Large intestine (tissue), 12 donors: ENCODE measurements at places on chromosomes 4 and X. TPM values are rescaled to one million over a fixed set of nuclear protein-coding genes. Genes with fewer than 3 reads are reported as not detected.

DNA sequence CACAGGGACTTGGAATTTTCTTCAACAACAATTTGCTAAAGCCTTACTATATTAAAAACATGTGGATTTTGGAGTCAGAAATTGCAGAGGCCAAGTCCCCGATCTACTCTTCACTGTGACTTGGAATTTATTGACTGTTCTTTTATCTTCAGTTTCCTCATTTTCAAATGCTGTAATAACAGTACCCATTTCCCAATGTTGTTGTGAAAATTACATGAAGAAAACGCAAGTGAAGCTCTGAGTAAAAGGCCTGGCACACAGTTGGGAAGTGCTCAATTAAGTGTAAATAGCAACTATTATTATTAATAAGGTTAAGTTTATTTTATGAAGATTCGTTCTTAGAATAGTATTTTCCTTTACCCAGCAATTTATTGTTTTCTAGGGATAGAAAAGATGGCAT, 15.7 kb downstream of the STBD1 start:
- H3K36me3 ChIP-seq: no peaks in the 10 kb centered on the region
- no peaks in the 10 kb centered on the region for H3K27me3 ChIP-seq
- H3K27ac ChIP-seq: no peak overlapping the region
- no peak overlapping the region for H3K4me3 ChIP-seq

DNA sequence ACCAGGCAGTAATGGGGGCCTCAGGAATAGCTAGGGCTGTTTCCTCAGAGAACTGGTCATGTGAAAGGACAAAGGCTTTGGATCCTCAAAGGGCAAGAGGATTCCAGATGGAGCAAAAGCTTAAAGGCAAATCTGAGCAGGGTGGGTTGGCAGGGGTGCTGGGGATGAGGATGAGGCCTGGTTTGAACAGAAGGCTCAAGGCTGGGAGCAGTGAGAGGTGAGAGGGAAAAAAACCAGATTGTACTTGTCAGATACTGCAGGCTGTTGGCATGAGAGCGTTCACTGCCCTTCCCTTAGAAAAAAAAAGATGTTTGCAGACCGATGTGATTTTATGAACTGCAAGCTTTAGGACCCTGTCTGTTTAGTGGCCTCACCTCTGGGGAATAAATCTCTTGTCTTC, 75.3 kb upstream of the PLAC1 start:
- DNase-seq: no peak
- H3K4me3 ChIP-seq: no peak overlapping the region
- H3K4me1 ChIP-seq: peaks cover 4% of the 10 kb centered on the region
- H3K27ac ChIP-seq: no peak overlapping the region

GRCh38 chr4:182576601-182577289, 333.5 kb downstream of the TENM3 start:
- peak; percentile 57 for DNase-seq
- no peak overlapping the region for H3K4me3 ChIP-seq
- no peaks in the 10 kb centered on the region for H3K36me3 ChIP-seq

- H3K27me3 ChIP-seq: no peaks in the 10 kb centered on the region
- H3K36me3 ChIP-seq: no peaks in the 10 kb centered on the region
- H3K4me3 ChIP-seq: no peak overlapping the region
- H3K27ac ChIP-seq: no peak overlapping the region
Measured at GRCh38 chr4:154961263-154961662, 180.2 kb downstream of the RBM46 start.

The MAGEA6 gene
- not detected for polyA plus RNA-seq

DNA sequence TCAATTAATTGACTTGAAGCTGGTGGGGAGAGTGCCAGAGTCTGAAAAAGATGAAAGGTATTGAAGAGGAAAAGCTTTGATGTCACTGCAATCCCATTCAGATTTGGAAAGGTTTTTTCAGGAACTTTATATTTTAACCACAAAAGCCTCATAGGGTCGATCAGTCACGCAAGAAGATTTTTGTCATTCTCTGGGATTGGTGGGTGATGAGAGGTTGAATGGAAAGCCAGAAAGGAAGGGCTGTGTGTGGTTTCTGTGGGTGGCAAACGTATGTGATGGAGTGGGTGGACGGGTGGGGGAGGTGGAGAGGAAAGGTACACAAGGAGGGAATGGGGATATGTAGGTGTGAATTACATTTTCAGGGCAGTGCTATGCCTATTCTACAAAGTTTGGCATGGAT, 173.8 kb upstream of the SCML1 start:
- no peak overlapping the region for H3K27ac ChIP-seq
- H3K27me3 ChIP-seq: no peaks in the 10 kb centered on the region
- H3K4me1 ChIP-seq: peaks cover 12% of the 10 kb centered on the region
- no peaks in the 10 kb centered on the region for H3K36me3 ChIP-seq

- DNase-seq: no peak
- no peaks in the 10 kb centered on the region for H3K27me3 ChIP-seq
- no peaks in the 10 kb centered on the region for H3K4me1 ChIP-seq
- no peak overlapping the region for H3K27ac ChIP-seq
Measured at GRCh38 chrX:16558489-16558888, 91.5 kb upstream of the S100G start.

GRCh38 chrX:124274438-124275181, 57.9 kb upstream of the TEX13D start:
- H3K36me3 ChIP-seq: no peaks in the 10 kb centered on the region
- H3K4me3 ChIP-seq: no peak overlapping the region
- H3K27me3 ChIP-seq: no peaks in the 10 kb centered on the region
- no peak overlapping the region for H3K27ac ChIP-seq

GRCh38 chr4:182263562-182263961, 20.4 kb downstream of the TENM3 start:
- H3K27me3 ChIP-seq: no peaks in the 10 kb centered on the region
- no peak for DNase-seq
- no peaks in the 10 kb centered on the region for H3K36me3 ChIP-seq
- H3K27ac ChIP-seq: no peak overlapping the region
- no peaks in the 10 kb centered on the region for H3K4me1 ChIP-seq

GRCh38 chr4:54228056-54228527, 1.0 kb upstream of the PDGFRA start:
- peak; percentile 65 for DNase-seq
- H3K36me3 ChIP-seq: no peaks in the 10 kb centered on the region
- peaks cover 33% of the 10 kb centered on the region for H3K4me1 ChIP-seq
- peak overlapping the region; percentile 35 for H3K27ac ChIP-seq
- H3K27me3 ChIP-seq: peaks cover 99% of the 10 kb centered on the region
- peak overlapping the region; percentile 45 for H3K4me3 ChIP-seq

GRCh38 chrX:130851569-130851968, 51.4 kb downstream of the ENOX2 start:
- H3K4me3 ChIP-seq: no peak overlapping the region
- H3K36me3 ChIP-seq: no peaks in the 10 kb centered on the region
- H3K4me1 ChIP-seq: no peaks in the 10 kb centered on the region
- no peak overlapping the region for H3K27ac ChIP-seq
- no peaks in the 10 kb centered on the region for H3K27me3 ChIP-seq

GRCh38 chr4:77347351-77347966, 190.5 kb downstream of the CCNG2 start:
- H3K4me3 ChIP-seq: no peak overlapping the region
- no peaks in the 10 kb centered on the region for H3K36me3 ChIP-seq
- peaks cover 13% of the 10 kb centered on the region for H3K4me1 ChIP-seq
- DNase-seq: peak; percentile 78
- H3K27ac ChIP-seq: peak overlapping the region; percentile 74
- H3K27me3 ChIP-seq: no peaks in the 10 kb centered on the region

The SLC49A3 gene
- 4.6 TPM for polyA plus RNA-seq

The CLIC2 gene
- 6.0 TPM for polyA plus RNA-seq

The PABPC1L2B gene
- 0.04 TPM for polyA plus RNA-seq

The GATA1 gene
- polyA plus RNA-seq: 0.76 TPM

DNA sequence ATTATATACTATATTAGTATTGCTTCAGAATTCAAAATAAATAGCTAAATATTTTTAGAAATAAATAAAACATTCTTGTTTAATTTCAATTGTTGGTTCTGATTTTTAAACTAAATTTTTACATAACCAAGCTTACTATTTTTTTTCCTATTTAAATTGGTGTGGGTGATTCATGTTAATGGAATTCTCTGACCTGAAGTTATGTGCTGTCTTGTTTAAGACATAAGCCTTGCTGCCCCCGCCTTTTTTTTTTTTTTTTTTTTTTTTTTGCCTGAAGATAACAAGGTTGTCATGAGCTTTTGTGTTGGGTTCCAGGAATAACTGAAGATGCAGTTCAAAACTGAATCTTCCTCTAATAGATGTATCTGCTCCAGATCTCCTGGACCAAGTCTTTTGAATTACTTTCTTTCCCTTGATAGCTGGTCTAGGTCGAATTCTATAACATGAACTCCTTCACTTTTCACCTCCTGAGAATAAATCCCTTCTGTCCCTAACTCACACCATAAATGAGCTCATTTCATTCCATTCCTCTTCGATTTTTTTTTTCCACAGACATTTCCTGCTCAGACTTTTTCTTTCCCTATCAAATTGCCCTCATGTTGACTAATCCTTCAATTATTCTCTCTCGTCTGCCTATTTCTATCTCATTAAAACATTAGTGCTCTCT, 261.5 kb upstream of the FTHL17 start:
- peak; percentile 1 for DNase-seq
- no peaks in the 10 kb centered on the region for H3K36me3 ChIP-seq
- no peak overlapping the region for H3K27ac ChIP-seq
- H3K27me3 ChIP-seq: no peaks in the 10 kb centered on the region

DNA sequence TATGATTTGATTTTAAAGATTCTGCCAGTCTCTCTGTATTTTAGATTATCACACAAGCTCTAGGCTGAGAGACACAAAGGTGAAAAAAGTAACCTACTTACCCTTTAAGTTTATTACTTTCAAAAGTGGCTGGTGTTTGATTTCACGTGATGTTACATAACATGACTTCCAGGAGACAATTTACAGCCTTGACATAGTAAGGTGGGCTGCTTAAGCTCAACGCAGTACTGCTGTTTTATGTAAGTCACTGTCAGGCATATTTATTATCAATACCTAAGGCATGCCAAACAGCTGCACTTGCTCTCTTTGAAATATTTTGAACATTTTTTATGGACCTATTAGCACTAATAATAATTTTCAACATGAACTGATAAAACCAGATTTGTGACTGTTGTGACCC, 451.5 kb upstream of the FAM241A start:
- H3K27ac ChIP-seq: no peak overlapping the region
- no peaks in the 10 kb centered on the region for H3K27me3 ChIP-seq
- no peaks in the 10 kb centered on the region for H3K36me3 ChIP-seq
- no peaks in the 10 kb centered on the region for H3K4me1 ChIP-seq

GRCh38 chr4:114807759-114808404, 209.3 kb downstream of the UGT8 start:
- no peak overlapping the region for H3K4me3 ChIP-seq
- H3K27me3 ChIP-seq: no peaks in the 10 kb centered on the region
- H3K4me1 ChIP-seq: no peaks in the 10 kb centered on the region
- peak; percentile 11 for DNase-seq
- H3K36me3 ChIP-seq: no peaks in the 10 kb centered on the region

GRCh38 chr4:7390336-7390735, 44.4 kb downstream of the PSAPL1 start:
- DNase-seq: no peak
- H3K4me1 ChIP-seq: no peaks in the 10 kb centered on the region
- H3K27ac ChIP-seq: no peak overlapping the region
- no peak overlapping the region for H3K4me3 ChIP-seq

GRCh38 chrX:155857561-155857960, 23.6 kb upstream of the VAMP7 start:
- H3K27ac ChIP-seq: no peak overlapping the region
- H3K4me3 ChIP-seq: no peak overlapping the region
- no peaks in the 10 kb centered on the region for H3K27me3 ChIP-seq
- no peak for DNase-seq
- no peaks in the 10 kb centered on the region for H3K36me3 ChIP-seq
- no peaks in the 10 kb centered on the region for H3K4me1 ChIP-seq

The DIPK2B gene
- polyA plus RNA-seq: 6.3 TPM

The ARR3 gene
- 0.43 TPM for polyA plus RNA-seq

The PLAC1 gene
- polyA plus RNA-seq: 0.04 TPM

- H3K27me3 ChIP-seq: no peaks in the 10 kb centered on the region
- no peak overlapping the region for H3K4me3 ChIP-seq
- H3K36me3 ChIP-seq: no peaks in the 10 kb centered on the region
- DNase-seq: no peak
Measured at GRCh38 chr4:65241257-65241997, 428.9 kb downstream of the EPHA5 start.

The TKTL2 gene
- 0.01 TPM for polyA plus RNA-seq

DNA sequence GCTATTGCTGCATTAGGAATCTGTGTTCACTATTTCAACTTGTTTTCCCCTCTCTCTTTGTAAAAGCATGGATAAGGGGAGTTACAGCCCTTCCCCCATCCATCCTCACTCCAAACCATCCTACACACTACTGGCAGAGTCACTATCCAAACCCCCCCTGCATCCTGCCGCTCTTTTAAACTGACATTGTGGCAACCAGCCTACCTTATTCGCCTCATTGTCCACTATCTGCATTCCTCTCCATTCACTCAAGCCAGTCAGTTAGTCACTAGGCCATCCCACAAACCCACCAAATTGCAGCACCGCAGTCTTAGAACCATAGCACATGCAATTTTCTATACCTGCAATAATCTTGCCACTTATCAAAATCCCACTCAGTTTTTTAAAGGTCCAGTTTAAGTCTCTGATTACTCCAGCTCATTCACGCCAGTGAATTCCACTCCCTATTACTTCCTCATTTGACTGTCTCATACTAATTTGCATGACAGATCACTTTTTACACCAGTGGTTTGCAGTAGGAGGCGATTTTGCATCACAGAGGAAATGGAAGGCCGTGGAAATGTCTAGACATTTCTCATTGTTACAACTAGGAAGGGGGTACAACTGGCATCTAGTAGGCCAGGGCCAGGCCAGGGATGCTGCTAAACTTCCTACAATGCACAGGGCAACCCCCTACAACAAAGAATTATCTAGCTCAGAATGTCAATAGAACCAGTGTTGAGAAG, 181.8 kb downstream of the HS6ST2 start:
- H3K4me3 ChIP-seq: no peak overlapping the region
- H3K36me3 ChIP-seq: no peaks in the 10 kb centered on the region
- no peaks in the 10 kb centered on the region for H3K27me3 ChIP-seq

The NXF2 gene
- polyA plus RNA-seq: not detected

GRCh38 chrX:16177260-16177659, 10.0 kb downstream of the MAGEB17 start:
- no peak for DNase-seq
- no peak overlapping the region for H3K27ac ChIP-seq
- no peaks in the 10 kb centered on the region for H3K27me3 ChIP-seq
- H3K4me1 ChIP-seq: no peaks in the 10 kb centered on the region

The HTRA3 gene
- 15.5 TPM for polyA plus RNA-seq

- DNase-seq: no peak
- no peaks in the 10 kb centered on the region for H3K4me1 ChIP-seq
- no peak overlapping the region for H3K4me3 ChIP-seq
- H3K36me3 ChIP-seq: no peaks in the 10 kb centered on the region
- no peaks in the 10 kb centered on the region for H3K27me3 ChIP-seq
- no peak overlapping the region for H3K27ac ChIP-seq
Measured at GRCh38 chrX:154793084-154793795, 12.0 kb downstream of the MPP1 start.

The SASH3 gene
- polyA plus RNA-seq: 11.4 TPM
